NCI-H1092 (cell line): ENCODE measurements at places on chromosomes 1 and 21.

GRCh38 chr1:32339363-32339978 lies 3.4 kb upstream of the MARCKSL1 start:
- no peak for DNase-seq

DNA sequence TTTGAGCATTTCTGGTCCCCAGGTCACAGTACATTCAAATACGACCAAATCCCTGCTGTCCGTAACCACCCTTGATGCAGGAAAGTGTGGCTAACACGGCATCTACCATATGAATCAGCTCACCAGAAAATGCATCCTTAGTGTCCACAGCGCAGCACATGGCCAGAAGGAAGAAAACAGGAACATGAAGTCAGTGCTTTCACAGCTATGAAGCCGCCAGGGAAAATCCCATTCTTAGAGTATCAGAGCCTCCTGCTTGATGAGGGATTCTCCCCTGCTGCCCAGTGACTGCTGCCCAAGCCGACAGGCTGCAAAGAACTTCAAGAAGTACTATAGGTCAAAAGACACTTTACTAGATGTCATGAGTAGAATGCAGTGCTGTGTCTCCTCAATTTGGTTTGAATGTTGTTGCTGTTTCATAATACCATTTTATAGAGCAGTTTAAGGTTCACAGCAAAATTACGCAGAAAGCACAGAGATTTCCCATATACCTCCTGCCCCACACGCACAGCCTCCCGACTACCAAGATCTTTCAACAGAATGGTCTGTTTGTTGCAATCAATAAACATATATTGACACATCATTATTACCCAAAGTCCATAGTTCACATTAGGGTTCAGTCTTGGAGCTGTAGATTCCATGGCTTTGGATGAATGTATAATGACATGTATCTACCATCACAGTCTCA lies 14.5 kb downstream of the TIAM1 start:
- DNase-seq = no peak

DNA sequence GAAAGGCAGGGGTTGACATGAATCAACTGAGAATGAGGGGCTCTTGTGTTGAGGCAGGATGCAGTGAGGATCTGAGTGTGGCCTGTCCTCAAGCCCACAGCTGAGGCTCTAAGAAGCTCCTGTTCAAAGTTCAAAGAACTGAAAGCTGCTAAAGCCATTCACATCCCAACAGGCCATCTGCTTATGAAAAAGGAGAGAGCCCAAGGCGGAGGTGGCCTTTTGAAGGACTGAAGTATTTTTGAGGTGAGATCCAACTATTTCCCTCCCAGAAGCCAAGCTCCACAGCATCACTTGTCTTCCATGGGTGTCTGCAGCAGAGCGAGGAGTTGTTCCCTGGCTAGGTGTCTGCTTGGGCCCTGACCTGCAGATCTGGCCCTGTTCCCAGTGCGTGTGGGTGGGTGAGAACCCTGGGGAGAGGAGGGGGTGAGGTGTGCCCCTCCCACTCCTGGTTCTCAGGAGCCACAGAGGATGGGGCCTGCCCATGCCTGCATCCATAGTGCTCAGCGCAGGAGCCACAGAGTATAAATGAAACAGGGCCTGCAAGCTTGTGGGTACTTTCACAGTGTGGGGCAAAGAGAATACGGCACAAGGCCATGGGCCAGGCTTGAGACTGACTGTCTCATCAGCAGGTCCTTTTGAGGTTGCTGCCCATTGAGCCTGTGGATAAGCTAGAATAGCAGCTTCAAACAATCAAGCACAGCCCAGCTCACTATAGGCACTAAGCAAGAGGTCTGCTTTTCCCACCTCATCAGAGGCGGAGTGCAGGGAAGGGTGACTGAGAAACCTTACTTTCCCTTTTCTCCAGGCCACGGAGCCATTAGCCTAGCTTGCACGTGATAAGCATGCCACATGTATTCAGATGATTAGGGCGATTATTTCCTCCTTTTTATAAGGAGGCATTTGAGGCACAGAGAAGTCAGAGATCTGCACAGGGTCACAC lies 15.7 kb downstream of the REG4 start:
- DNase-seq = no peak

GRCh38 chr21:36076878-36077655 lies 7.2 kb downstream of the CBR1 start:
- DNase-seq = no peak

GRCh38 chr1:173663159-173663558 lies 6.5 kb downstream of the ANKRD45 start:
- DNase-seq = no peak

DNA sequence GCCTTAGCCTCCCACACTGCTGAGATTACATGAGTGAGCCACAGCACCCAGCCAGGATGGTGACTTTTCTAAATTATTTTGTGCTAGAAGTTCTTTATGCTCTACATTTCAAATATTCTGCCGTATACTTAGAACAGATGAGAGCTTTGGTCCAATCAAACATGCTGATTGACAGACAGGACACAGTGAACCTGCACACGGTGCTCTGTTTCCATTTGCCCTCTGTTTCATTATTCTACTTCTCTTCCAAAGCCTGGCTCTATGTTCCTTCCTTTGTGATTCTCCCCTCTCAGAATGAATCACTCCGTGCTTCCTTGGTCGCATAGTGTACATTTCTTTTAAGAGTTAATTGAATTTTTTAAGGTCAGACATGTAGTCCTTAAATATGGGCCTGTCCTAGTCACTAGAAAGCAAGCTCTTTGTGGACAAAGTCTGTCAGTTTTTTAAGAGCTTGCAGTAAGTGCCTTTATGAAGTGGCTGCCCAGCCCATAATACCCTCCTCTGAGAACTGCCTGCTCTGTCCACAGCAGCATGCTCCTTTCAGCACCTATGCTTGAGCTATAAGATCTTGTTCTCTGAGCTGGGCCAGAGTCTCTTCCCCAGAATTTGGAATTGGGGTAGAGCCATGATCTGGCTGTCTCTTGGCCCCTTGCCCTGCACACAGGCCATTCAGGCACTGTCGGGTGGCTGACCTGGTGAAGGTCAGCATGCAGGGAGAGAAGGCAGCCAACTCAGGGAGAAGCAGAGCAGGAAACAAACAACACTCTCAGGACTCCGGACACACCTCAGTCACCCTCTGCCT lies 66.8 kb upstream of the SLC44A3 start:
- DNase-seq = no peak

DNA sequence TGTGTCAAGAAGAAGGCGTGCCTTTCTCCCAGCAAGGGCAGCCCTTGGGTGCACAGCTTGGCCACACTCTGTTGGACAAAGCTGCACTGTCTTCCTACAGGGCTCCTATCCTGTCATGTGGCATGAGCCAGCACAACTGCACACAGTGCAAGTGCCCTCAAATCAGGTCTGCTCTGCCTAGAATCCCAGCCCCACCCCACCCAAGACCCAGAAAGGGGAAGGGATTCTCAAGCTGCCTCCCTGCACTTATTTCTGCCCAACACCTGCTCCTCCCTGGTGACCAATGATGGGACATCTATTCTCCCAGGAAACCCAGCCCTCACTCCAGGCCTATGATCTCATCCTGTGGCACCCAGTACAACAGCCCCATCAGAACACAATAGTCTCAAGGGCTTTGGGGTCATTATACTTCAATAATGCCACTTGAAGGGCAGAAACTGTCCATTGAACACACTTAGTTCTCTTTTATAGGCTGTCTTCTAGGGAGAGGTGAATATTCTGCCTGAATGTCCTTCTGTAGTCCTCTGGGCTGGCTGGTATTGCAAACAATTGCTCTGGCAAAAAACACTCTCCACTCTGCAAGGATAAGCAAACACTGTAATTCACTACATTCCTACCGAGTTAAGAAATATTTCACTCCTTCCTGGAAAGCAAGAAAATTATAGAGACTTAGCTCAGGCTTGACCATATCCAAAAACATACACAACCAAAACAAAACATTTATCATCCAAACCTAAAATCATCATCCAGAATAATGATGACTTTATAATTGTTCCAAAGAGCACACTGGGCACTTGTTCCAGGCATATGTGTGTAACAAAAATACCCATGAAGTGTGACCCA lies 43.1 kb upstream of the IGSF3 start:
- DNase-seq = peak; percentile 51

- DNase-seq = no peak
Observed at GRCh38 chr21:43921979-43922945, 57.2 kb downstream of the AGPAT3 start.

- DNase-seq = no peak
Observed at GRCh38 chr1:37605806-37606474, 10.2 kb upstream of the GNL2 start.

DNA sequence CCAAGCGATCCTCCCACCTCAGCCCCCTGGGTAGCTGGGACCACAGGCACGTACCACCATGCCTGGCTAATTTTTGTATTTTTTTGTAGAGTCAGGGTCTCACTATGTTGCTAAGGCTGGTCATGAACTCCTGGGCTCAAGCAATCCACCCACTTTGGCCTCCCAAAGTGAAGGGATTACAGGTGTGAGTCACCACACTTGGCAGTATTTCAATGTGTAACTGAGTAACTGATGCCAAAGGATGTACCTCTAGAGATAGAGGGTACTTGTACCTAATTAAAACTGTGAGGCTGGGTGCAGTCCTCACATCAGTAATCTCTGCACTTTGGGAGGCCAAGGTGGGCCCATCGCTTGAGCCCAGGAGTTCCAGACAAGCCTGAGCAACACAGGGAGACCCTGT lies 258.7 kb upstream of the DMRTA2 start:
- DNase-seq = no peak

DNA sequence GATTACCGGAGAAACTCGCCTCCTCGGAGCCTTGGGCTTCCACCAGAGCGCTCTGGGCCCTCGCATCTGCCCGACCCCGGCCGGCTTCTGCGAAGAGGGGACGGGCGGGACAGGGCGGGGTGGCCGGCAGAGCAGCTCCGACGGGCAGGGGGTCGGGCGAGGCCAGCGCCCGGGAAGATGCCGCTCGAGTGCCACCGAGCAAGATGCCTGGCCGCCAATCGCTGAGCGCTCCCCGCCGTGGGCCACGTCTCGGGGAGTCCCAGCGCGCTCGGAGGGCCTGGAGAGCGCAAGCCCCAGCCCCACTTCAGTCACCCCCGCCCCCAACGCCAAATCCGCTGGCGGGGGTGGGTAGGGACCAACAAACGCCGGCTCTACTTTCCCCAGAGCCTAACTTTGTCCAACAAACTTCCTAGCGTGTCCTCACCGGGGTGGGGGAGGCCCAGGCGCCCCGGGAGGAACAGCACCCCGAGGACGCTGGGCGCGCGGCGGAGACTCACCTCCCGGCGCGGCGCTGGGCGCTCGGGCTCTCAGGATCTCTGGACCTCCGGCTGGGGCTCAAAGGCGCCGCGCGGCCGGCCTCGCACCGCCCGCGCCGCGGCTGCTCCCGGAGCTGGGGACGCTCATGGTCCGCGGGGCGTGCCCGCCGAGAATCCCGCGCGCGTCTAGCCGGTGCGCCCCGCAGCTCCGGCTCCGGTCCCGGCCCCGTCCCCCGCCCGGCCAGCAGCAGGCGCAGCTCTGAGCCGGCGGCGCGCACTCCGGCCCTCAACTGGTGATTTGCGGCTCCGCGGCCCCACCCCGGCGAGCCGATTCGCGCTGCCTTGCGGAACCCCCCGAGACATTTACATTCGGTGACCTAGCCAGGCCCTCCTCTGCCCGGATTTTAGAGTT lies at the start of gene BCAR3:
Gene BCAR3 (minus strand): TSS at position 737 of the 888 bp plus-strand sequence. CDS start 6,907 bp downstream, outside the sequence.
- DNase-seq = peak; percentile 33

DNA sequence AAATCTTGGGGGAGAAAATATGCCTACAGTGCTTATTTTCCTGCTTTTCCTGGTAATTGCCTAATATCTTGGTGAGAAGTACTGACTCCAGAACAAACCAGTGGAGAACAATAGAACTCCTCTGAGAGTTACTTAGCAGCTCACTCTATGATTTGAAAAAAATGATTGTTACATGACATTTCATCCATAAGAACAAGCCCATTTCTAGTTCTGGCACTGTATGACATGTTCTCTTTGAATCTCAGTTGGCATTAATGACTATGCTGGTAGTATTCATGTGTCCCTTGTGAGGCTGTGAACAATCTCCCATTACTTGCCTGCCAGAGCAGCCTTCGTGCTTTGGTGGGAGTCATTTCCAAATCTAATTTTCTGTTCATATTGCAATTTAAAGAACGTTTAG lies 58.0 kb downstream of the CLIC4 start:
- no peak for DNase-seq

DNA sequence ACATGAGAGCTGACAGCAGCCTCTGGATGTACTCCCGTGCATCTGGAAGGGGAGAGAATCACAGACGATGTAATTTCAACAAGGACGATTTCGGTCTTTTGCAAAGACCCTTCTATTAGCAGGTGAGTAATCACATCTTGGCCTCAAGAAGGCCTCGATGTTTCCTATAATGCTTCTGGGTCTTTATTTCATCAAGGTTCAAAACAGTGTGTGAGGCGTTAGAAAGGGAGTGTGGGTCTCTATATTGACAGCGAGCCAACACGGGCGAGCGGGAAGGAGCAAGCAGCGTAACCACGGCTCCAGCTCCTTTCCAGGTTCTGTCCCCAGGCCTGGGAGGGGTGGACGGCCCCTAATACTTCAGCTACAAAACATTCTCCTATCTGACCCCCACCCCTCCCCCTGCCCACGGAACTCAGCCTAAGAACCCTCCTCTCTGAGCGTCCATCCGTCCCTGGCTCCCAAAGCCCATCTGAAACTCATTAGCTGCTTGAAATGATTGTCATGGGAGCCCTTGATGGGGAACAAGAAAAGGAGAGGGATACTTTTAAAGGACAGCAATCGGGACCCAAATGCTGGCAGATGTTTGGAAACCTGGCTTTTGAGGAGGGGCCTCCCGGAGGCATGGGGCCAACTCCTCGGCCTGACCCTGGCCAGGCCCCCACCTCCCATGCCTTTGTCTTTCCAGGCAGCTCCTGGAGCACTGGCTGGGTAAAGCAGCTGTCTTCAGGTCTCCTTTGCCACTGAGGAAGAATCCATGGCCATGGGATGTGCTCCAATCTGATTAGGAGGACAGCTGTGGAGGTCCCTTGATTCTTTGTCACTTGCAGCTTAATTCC lies 250.8 kb downstream of the FOXD2 start:
- DNase-seq = no peak

DNA sequence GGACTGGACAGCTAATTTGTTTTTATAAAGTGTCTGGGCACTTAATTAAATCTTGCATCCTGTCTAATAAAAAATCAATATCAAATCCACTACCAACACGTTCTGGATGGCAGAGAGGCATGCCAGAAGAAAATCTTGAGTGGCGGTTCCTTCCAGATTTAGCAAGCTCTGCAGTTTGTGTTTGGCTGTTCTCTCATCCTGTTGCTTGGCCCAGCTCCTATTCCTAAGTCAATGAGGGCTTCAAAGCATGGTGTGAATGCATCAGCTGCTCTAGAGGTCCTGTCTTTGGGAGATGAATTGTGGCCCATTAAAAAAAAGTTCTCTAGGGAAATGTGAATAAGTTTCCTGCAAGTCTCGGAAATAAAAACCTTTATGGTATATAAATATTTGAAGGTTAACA lies 90.3 kb downstream of the DISC1 start:
- DNase-seq = no peak

GRCh38 chr1:2414297-2414958 lies 2.1 kb upstream of the PEX10 start:
- DNase-seq = no peak

- no peak for DNase-seq
Observed at GRCh38 chr1:63918418-63918945, 144.7 kb downstream of the ROR1 start.
